AG04449 (cell line): ENCODE measurements at places on chromosomes 1 and 21.
A peak's percentile ranks its signal among the peaks of the same experiment; 100 is the strongest.

DNA sequence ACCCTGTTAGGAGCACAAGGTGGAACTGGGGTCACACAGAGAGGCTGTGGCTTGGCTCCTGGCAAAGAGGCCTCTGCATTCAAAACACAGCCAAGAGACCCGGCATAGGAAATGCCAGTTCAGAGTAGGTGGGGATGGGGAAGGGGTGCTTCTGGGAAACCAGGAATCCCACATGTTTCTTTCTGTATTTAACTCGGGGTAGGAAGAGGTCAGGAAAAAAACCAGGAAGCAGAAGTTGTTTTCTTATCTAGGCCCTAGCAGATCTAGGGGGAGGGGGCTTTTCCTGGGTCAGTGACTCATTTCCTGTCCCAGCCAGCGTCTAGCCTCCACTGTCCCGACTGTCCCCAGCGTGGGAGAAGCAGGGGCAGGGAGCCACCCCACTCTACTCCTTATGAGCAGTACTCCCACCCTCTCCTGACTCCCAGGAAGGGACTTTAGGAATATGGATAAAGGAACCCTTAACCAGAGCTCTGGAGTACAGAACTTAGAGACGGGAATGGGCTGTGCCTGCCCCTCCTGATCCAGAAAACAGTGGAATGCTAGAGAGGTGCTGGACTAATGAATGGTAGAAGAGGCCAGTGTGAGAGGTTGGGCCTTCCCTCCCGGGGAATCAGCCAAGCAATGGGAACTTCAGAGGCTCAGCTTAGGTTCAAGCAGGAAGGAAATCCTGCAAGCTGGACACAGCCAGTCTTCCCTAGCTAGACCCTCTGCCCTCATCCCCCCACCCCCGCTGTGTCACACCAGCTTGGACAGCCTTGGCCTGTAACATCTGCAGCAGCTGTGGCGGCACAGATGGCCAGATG, 5.7 kb downstream of the FHL3 start:
- DNase-seq = no peak

- DNase-seq = no peak
Measured at GRCh38 chr1:92929461-92929860, 31.8 kb downstream of the DIPK1A start.

DNA sequence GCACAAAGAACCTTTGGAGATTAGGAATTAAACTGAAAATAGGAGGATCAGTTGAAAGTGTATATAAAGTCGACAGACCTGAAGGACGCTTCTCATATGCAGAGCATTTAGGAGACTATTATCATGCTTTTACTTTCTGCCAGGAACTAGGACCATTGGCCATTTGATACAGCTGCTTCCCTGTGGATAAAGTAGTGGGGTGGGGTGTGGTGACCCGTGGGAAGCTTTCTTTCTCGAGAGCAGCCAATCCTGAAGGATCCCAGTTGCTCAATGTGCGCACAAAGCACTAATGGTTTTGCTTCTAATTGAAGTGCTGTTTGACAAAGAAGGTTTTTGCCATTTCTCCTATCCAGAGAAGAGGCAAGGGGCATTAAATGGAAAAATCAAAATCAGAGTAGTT, 14.9 kb upstream of the CD55 start:
- DNase-seq = no peak

DNA sequence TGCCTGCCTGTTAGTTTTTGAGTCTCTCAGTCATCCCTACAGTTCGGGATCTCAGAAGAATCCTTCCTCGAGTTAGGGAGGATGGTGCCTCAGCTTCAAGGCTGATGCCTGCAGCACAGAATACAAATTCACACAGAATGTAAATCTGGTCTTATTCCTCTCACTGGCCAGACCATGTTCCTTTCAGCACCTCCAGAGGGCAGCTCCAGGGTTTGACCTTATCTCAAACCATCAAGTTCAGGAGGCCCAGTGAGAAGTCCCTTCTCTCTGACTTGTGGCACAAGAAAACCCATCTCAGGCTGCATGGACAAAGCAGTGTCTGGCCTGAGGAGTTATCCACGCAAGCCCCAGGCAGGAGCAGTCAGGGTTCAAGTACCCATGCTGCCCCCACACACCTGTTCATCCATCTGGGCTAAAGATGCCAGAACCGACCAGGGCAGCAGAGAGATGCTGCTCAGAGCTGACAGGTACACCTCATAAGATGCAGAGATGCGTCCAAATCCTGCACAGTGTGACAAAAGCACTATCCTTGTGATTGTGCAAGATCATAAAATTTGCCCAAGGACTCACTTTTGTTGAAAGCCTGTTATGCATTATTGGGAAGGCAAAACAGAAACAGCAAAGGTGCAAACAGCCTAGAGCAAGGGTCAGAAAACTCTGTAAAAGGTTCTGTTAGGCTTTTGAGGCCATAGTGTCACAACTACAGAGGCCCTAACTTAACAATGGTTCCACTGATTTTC, 49.8 kb downstream of the BCAR3 start:
- DNase-seq = no peak

- peak; percentile 58 for DNase-seq
Measured at GRCh38 chr1:32724678-32725614, 22.4 kb upstream of the SYNC start.

GRCh38 chr1:206937425-206937824, 8.8 kb downstream of the PIGR start:
- DNase-seq = no peak

GRCh38 chr1:88327391-88328267, 356.4 kb upstream of the PKN2 start:
- DNase-seq = peak; percentile 79

GRCh38 chr1:46172321-46172720, 2.6 kb upstream of the TSPAN1 start:
- no peak for DNase-seq

DNA sequence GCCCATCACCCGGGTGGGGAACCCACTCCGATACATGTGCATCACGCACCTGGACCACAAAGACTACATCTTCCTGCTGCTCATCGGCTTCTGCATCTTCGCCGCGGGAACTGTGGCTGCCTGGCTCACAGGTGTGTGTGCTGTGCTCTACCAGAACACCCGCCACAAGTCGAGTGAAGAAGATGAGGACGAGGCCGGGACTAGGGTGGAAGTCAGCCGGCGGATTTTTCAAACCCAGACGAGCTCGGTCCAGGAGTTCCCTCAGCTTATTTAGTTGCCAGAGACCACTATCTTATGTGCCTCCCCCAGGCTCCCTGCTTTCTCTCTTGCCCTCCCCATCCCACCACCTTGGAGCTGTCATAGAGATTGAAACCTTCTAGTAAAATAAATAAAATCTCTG, 19.8 kb downstream of the LRRC52 start:
- DNase-seq = no peak

GRCh38 chr1:224881762-224882211, 47.7 kb upstream of the DNAH14 start:
- DNase-seq = no peak

DNA sequence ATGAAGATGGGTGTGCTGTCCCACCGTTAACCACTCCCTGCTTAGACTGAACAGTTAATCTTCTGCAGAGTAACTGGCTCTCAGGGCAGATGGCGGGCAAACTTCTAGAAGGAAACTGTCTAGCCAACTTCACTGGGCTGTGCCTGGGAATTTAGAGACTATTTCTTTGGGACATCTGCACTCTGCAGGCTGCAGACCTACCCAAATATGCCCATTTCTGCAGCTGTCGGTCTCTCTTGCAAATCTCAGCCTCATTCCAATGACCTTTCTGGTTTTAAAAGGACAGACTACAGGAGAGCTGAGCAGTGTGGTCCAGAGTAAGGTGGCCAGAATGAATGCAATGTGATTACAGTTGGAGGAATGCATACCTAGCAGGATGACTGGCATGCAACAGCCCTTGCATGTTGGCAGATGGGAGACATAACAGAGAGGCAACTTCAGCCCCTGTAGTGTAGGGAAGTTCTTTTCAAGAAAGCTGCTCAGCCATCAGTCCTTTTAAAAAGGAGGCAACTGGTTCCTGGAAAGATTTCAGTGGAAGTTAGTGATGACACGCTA, 26.3 kb upstream of the IL20 start:
- no peak for DNase-seq

GRCh38 chr1:186532466-186532865, 71.6 kb upstream of the PDC start:
- no peak for DNase-seq

DNA sequence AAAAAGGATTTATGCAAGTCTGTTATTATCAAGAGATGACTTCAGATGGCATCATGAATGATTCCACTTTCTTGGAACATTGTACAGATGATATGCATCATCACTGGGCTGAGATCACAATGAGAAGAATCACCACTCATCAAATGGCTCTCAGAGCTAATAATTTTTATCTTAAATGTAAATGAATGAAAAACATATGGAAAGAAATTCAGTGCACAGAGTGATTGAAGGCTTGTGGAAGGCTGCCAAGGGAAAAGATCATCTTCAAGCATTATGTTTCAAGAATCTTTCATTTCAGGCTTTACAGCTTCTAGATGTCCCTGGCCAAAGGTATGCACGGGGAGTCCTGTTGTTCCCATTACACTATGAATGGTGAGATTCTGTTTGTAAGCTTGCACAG, 955.7 kb downstream of the TTLL7 start:
- no peak for DNase-seq

DNA sequence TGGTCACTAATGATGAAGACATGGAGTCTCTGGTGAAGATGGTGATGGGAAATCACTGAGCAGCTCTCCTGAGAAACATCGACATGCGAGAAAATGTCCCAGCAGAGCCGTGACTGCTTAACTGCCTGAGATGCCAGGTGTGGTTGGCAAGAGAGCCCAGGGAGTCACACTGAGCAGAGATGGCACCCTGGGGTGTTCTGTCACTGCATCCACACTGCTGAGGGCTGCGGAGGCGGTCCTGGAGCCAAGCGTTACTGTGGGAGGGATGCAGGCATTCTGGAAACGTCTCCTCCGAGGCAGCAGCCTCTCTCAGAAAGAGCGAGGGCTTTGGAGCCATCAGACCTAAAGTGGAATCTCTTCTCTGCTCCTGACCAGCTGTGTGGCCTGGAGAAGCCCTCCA, 57.2 kb downstream of the EPHB2 start:
- DNase-seq = no peak

GRCh38 chr1:43383449-43383848, 6.2 kb downstream of the MED8 start:
- no peak for DNase-seq

DNA sequence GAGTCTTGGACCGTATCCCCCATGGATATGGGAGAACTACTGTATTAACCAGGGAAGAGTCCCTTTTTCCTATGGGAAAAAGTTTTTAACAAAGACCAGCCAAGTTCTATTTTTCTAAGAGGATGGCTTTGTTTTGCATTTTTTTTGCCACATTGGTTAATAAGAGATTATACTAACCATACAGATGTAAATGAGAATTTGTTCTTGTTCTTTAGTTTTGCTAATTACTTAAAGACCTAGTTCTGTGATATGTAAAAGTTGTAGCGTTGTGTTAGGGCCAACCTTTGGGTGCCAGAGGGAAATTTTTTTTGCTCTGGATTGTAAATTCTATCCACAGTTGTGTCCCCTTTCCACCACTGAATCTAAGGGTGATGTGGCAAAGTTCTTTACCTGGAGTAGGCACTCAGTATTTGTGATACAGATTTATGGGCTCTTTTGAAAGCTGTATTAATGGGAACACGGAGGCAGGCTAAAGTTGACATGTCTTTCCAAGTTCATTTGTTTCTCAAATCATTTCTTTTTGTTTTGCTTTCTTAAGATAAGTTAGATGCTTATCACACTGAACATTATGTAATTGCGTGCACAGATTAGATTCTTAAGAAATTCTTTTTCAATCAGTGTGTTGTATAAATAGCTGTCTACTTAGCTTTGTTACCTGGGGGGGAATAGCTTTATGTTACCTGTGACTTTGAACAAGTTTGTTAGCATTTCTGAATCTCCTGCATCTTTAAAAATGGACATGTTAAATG, 2.9 kb downstream of the SOAT1 start:
- DNase-seq = no peak

DNA sequence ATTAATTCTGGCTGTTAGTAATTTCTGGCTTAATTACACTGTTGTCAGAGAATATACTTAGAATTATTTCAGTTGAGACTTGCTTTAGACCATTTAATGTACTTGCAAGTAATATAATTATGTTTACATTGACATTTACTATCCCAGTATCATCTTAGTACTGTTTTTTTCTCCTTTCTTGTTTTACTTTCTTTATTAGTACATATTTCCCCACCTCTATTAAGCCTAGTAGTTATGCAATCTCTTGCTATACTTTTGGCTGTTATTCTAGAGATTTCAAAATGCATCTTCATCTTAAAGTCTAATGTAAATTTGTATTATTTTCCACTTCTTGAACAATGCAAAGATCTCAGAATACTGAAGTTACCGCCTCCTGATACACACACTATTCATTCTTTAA, 24.4 kb downstream of the BRWD1 start:
- DNase-seq = no peak

DNA sequence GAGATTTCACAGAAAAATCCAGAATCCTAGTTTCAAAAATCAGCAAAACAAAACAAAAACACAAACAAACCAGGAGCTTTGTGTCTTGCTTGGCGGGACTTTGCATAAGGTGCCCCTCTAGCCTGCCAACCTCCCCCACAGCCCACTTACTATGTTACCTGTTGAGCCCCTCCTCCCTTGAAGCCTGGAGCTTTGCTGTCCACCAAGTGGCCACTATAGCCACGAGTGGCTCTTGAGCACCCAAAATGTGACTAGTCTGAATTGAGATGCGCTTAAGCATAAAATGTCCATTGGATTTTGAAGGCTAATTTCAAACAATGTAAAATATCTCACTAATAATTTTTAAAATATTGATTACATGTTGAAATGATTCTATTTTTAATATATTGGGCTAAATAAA, 12.2 kb downstream of the TFAP2E start:
- no peak for DNase-seq

- no peak for DNase-seq
Measured at GRCh38 chr1:7346600-7347570, 424.2 kb upstream of the VAMP3 start.

GRCh38 chr1:240255922-240256321, 164.2 kb downstream of the FMN2 start:
- no peak for DNase-seq

DNA sequence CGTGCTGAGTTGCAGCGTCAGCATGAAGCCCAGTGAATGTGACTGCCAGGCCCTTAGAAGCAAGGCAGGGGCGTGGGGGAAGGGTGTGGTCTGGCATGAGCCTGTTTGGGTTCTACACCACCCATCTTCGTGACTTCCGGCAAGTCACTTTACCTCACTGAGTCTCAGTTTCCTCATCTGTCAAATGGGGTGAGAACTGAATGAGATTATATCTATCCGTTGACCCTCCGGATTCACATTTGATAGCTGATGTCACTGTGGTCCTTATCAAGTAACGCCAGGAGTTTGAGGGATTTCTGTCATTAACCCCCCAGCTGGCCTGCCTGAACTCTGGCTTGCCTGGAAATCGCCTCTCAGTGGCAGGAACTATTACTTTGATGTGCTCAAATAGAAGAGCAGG, 15.6 kb downstream of the MRPL37 start:
- no peak for DNase-seq

- DNase-seq = no peak
Measured at GRCh38 chr1:224616756-224617409, 766 bp downstream of the CNIH3 start.

- DNase-seq = no peak
Measured at GRCh38 chr1:244094880-244095528, 43.9 kb downstream of the ZBTB18 start.

- DNase-seq = no peak
Measured at GRCh38 chr1:38270849-38271633, 224.4 kb upstream of the POU3F1 start.
